Prostate gland (tissue), 2 donors: ENCODE measurements at places on chromosomes 7 and 10. TPM values are rescaled to one million over a fixed set of nuclear protein-coding genes. Genes with fewer than 3 reads are reported as not detected.
A peak's percentile ranks its signal among the peaks of the same experiment; 100 is the strongest.

GRCh38 chr7:88309819-88310218, 3.1 kb upstream of the STEAP4 start:
- no peak for DNase-seq
- no peak overlapping the region for H3K27ac ChIP-seq
- H3K27me3 ChIP-seq, result no peaks in the 10 kb centered on the region
- no peak overlapping the region for H3K4me3 ChIP-seq

The TMEM176B gene
- total RNA-seq, result 4.5 TPM

- no peak for DNase-seq
- H3K4me3 ChIP-seq, result no peak overlapping the region
- no peaks in the 10 kb centered on the region for H3K36me3 ChIP-seq
- H3K27me3 ChIP-seq, result no peaks in the 10 kb centered on the region
Measured at GRCh38 chr7:916291-916941, 38.1 kb downstream of the ADAP1 start.

The AKR1D1 gene
- not detected for total RNA-seq

- no peaks in the 10 kb centered on the region for H3K27me3 ChIP-seq
- no peak overlapping the region for H3K4me3 ChIP-seq
- H3K27ac ChIP-seq, result no peak overlapping the region
- no peaks in the 10 kb centered on the region for H3K36me3 ChIP-seq
- H3K4me1 ChIP-seq, result no peaks in the 10 kb centered on the region
Measured at GRCh38 chr10:36538953-36539586, 586.3 kb upstream of the ANKRD30A start.

- no peak overlapping the region for H3K27ac ChIP-seq
- H3K36me3 ChIP-seq, result no peaks in the 10 kb centered on the region
- no peak for DNase-seq
- no peaks in the 10 kb centered on the region for H3K4me1 ChIP-seq
Measured at GRCh38 chr7:23260371-23260770, 13.8 kb downstream of the GPNMB start.

DNA sequence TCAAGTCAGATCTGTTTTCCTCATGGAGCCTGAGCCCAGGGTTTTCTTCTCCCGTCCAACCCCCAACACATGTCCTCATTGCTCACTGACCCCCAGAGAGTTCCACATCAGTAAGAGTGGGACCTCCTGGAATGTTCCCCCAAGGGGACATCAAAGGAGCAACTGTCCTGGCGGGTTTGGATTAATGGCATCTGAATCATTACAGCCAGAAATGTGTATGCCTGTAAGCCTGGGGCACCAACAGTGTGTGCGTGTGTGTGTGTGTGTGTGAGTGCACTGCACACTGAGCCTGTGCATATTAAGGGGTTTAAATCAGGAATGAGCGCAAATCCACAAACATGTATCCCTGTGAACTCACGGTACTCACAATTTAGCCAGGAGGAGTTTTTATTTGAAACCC, 222.3 kb downstream of the PLXNA4 start:
- no peaks in the 10 kb centered on the region for H3K27me3 ChIP-seq
- no peaks in the 10 kb centered on the region for H3K4me1 ChIP-seq
- no peak overlapping the region for H3K27ac ChIP-seq
- H3K4me3 ChIP-seq, result no peak overlapping the region
- no peak for DNase-seq

The SLC26A5 gene
- 1.5 TPM for total RNA-seq

DNA sequence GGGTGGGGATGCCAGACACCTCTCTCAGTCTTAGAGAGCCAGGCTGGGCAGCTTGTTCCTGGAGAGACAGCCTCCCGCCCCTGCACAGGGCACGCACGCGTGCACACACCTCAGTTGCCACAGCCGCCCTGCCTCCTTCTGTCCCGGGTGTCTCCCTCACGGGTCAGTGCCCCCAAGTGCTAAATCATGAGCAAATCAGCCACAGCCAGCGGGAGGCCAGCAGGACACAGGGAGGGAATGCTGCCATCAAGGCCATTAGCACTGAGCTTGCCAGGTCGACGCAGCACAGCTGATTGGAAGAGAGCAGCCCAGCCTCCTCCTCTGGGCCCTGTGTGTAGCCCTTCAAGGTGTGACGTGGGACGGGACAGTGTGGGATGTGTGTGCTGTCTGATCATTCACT, 130.4 kb downstream of the CDH23 start:
- no peaks in the 10 kb centered on the region for H3K36me3 ChIP-seq
- H3K4me3 ChIP-seq, result no peak overlapping the region
- H3K4me1 ChIP-seq, result no peaks in the 10 kb centered on the region
- H3K27ac ChIP-seq, result no peak overlapping the region

- H3K4me3 ChIP-seq, result no peak overlapping the region
- no peaks in the 10 kb centered on the region for H3K36me3 ChIP-seq
- H3K27me3 ChIP-seq, result no peaks in the 10 kb centered on the region
- H3K4me1 ChIP-seq, result no peaks in the 10 kb centered on the region
- DNase-seq, result no peak
Measured at GRCh38 chr7:108724251-108725100, 154.8 kb downstream of the DNAJB9 start.

DNA sequence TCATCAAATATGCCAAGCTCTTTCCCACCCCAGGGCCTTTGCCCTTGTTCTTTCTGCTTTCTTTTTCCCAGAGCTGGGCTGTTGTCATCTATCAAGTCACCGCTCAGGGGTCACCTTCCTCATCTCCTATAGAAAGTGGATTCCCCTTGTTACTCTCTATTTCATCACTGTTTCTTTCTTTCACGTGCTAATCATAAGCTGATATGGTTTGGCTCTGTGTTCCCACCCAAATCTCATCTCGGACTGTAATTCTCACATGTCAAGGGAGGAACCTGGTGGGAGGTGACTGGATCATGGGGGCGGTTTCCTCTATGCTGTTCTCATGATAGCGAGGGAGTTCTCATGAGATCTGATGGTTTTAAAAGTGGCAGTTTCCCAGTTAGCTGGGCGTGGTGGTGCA, 17.0 kb upstream of the TIAL1 start:
- H3K27me3 ChIP-seq, result no peaks in the 10 kb centered on the region
- no peak overlapping the region for H3K27ac ChIP-seq
- H3K36me3 ChIP-seq, result no peaks in the 10 kb centered on the region
- DNase-seq, result no peak
- no peaks in the 10 kb centered on the region for H3K4me1 ChIP-seq

The HOXA3 gene
- 3.1 TPM for total RNA-seq

GRCh38 chr7:3910054-3910453, 609.0 kb downstream of the SDK1 start:
- no peak for DNase-seq
- no peaks in the 10 kb centered on the region for H3K36me3 ChIP-seq
- no peaks in the 10 kb centered on the region for H3K4me1 ChIP-seq
- H3K4me3 ChIP-seq, result no peak overlapping the region
- H3K27me3 ChIP-seq, result no peaks in the 10 kb centered on the region

- no peak overlapping the region for H3K27ac ChIP-seq
- no peak for DNase-seq
- H3K4me1 ChIP-seq, result no peaks in the 10 kb centered on the region
- H3K4me3 ChIP-seq, result no peak overlapping the region
Measured at GRCh38 chr10:35211390-35211789, 84.7 kb downstream of the CREM start.

GRCh38 chr10:68561865-68562649, 1.9 kb downstream of the TET1 start:
- no peaks in the 10 kb centered on the region for H3K36me3 ChIP-seq
- DNase-seq, result no peak
- peak overlapping the region; percentile 81 for H3K4me3 ChIP-seq
- H3K27ac ChIP-seq, result peak overlapping the region; percentile 24
- H3K4me1 ChIP-seq, result no peaks in the 10 kb centered on the region
